ENCODE measurements at places on chromosomes 7 and 10.

DNA sequence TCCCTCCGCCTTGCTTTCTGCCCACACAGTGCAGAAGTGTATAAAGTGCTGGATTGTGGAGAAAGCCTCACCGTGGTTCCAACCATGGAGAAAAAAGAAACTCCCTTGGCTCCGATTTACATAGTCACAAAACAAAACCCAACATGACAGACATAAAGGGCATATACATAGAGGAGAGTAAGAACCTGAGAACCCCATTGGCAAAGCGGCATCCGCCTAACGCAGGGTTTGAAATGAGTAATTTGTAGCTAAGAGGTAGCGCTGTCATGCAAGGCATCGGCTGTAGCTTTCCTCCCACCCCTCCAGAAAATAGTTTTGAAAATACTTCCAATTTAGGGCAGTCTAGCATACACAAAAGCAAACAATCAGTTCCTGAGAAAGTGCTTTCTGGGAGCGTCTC lies 126.0 kb upstream of the NRBF2 start:
- no peak for DNase-seq

DNA sequence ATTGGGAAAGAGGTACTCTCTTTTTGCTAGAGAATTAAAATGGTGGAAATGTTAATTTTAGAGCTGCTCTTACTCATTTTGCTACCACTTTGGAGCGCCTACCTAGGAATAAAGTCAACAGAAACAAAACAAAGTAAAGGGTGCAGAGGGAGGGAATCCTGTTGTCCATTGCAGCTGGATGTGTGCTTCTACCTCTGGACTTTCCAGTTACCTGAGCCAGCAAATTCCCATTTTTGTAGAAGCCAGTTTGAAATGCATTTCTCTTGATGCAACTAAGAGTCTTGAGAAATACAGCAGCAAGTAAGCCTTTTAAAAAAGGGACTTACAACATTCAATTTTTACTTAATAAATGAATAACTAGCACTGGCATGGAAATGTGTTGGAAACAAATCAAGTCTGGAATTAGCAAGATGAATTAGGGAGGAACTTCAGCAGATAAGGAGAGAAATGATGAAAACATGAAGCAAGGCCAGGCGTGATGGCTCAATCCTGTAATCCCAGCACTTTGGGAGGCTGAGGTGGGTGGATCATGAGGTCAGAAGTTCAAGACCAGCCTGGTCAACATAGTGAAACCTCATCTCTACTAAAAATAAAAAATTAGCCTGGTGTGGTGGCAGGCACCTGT lies 113.5 kb upstream of the CTTNBP2 start:
- no peak for DNase-seq

GRCh38 chr10:21496343-21497176 lies 28.9 kb downstream of the SKIDA1 start:
- peak; percentile 77 for DNase-seq

DNA sequence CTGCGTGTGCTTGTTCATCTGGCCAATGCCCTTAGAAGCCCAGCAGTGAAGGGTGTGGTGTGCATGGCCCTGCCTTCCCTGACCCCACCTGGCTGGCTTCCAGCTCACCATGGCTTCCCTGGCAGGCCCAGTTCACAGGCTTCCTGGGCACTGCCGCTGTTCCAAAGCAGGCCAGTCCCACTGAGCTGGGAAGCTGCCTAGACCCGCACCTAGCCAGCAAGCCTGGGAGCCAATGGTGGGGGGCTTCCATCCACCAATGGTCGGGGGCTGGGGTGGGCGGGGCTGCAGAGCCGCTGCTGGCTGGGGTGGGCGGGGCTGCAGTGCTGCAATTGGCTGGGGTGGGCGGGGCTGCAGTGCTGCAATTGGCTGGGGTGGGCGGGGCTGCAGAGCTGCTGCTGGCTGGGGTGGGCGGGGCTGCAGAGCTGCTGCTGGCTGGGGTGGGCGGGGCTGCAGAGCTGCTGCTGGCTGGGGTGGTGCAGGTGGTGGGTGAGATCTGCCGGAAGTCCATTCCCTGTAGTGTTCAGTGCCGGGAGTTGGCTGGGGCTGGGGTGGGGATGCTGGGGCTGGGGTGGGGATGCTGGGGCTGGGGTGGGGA lies 12.4 kb downstream of the CALY start:
- peak; percentile 70 for DNase-seq

DNA sequence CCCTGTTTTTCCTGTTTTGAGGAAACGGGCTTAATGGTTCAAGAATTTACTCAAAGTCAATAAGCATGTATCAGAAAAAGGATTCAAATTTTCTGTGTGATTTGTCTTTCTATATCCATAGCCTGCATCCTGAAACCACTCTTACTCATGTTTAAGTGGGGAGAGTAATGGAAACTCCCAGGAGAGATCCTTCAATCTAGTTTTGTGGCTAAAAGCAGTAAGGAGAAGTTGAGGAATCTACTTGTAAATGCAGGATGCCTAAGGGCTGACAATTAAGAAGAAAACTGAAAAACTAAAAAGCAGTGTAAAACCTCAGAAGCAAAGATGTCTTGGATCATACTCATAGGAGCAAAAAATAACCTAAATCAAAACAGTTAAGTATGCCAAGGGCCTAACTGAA lies 68.1 kb upstream of the GRID1 start:
- no peak for DNase-seq

- DNase-seq: no peak
Observed at GRCh38 chr10:131312478-131312836, 936 bp upstream of the TCERG1L start.

GRCh38 chr10:95097805-95098204 lies 28.5 kb upstream of the CYP2C8 start:
- no peak for DNase-seq

GRCh38 chr7:30412782-30413504 lies 65.6 kb downstream of the NOD1 start:
- no peak for DNase-seq

- no peak for DNase-seq
Observed at GRCh38 chr10:89363729-89364442, 14.0 kb upstream of the IFIT1B start.

- no peak for DNase-seq
Observed at GRCh38 chr10:52442576-52442975, 128.5 kb downstream of the DKK1 start.

DNA sequence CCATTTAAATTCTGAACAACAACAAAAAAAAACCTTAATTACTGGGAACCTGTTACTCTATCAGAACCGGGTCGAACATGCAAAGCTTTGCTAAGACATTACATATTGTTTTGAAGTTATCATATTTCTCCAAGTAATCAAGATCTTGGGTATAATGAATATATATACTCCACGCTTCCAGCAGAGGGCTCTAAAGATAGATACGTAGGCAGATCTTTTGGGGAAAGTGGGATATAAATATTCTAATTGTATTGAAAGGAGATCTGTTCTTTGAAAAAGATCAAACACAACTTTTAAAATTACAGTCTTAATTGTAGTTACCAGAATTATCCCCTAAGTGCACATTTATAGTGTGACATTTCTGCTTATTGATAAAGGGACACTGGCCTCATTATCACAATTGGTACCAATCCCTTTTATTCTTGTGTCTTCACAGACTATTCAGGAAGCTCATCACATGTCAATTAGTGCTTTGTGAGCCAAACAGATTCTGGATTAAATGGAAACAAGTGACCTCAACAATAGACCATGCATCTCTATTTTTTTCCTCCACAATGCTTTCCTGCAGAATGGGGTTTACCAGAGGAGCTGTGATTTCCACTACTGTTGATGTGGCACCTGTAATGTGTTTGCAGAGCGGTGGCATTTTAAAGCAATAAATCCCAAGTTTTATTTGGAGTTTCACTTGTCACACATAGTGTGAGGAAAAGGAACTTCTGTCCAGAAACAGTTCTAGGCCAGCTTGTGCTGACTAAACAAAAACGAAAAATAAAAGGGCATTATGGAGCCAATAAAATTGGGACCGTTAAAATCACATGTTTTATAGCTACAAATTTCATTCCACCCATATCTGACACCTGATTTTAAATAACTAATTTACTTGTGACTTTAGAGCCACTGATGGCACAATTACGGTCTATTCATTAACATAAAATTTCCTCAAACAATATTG lies 122.4 kb downstream of the CTTNBP2 start:
- no peak for DNase-seq

GRCh38 chr7:106010866-106011265 lies 47.8 kb downstream of the CDHR3 start:
- no peak for DNase-seq

- no peak for DNase-seq
Observed at GRCh38 chr10:33337326-33337957, 3.0 kb upstream of the NRP1 start.

Data from activated T-cell treated with anti-CD3 and anti-CD28 coated beads, Interleukin-2, amount 50 U/mL, for 24 hours (primary cell).